ENCODE measurements at places on chromosomes 1 and 21.

GRCh38 chr21:45403133-45403824, 1.7 kb upstream of the COL18A1 start:
- no peak for DNase-seq

DNA sequence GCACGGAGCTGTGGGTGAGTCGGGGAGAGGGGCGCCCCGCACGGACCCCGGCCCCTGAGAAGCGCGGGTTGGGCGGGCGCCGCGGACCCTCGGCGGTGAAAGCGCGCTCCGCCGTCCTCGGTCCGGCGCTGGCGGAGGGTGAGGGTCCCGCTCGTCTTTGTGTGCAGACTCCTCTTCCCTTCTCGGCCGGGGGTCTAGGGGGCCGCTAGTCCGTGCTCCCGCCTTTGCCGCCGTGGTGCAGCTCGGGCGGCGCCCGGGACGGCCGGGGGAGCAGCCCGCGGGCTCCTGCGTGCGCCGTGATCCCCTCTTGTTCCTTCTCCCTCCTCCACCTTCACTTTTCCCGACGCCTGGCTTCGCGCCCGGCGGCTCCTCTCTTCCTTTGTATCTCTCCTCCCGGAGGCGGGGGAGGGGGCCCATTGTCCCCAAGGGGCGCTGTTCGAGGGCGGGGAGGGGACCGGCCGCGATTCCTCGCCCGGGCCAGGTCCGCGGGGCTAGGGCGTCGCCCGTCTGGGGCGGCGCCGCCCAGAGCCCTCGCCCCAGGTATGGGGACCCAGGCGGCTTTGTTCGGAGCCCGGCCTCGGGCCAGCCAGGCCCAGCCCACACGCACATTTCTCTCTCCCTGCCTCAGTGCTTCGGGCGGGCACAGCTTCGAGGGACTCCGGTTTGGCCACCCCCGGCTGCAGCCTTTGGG, 519 bp downstream of the FNBP1L start:
- DNase-seq = peak; percentile 58

DNA sequence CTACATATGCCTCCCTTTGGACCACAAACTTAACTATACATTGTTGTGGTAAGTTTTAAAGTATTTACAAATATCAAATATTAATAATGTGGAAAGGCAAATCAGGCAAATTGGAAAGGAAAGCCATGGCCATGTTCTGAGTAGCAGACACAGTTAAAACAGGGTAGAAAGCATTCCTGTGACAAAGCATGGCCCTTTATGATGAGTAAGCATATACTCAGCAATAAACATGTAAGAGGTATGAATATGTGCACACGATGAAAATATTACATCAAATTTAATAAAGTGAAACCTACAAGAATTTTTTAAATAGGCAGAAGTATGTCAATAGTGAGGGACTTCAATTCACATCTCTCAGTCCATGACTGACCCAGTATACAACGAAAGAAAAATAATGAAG, 389.2 kb downstream of the DSCAM start:
- no peak for DNase-seq

DNA sequence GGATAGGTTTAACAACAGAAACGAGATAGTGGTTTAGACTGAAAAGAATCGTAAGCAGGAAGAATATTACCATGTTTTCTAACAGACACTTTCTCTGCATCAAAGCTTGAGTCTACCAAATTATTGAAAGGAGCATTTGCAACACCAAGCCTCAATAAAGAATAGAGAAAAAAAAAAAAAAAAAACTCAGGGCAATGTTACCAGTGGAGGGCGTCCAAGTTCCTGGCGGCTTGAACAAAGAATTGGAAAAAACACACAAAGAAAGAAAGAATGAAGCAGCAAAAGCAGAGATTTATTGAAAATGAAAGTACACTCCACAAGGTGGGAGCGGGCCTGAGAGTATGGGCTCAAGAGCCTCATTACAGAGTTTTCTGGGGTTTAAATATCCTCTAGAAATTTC, 686.5 kb upstream of the ADGRL2 start:
- no peak for DNase-seq

- DNase-seq = no peak
These were observed 327.9 kb upstream of the BEND5 start for GRCh38 chr1:49104575-49104974.

DNA sequence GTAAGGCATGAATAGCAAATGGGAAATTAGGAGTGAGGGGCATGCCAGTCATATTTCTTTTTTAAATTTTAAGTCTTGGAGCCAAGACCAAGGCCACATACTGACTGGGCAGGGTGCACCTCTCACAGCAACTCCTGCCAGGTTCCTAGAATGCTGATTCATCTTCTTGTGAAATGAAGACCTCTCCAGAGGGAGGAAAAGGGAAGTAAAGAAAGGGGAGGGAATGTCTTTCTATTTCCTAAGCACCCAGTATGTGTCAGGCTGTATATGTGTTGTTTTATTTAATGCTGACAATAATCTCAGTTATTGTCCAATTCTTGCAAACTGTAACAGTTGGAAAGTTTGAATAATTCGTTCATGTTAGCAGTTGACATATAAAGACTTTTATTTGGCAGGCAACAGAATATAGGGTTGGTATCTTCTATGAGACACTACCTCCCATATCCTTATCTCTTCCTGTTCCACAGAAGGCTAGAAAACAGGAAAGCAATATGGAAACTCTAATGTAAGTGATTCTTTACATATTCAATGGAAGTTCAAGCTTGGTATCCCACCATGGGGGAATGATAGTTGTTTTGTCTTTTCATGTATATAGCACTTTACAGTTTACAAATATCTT, 259.1 kb upstream of the USP24 start:
- DNase-seq = peak; percentile 38

GRCh38 chr1:183228347-183229220, 42.5 kb downstream of the LAMC2 start:
- DNase-seq = no peak

DNA sequence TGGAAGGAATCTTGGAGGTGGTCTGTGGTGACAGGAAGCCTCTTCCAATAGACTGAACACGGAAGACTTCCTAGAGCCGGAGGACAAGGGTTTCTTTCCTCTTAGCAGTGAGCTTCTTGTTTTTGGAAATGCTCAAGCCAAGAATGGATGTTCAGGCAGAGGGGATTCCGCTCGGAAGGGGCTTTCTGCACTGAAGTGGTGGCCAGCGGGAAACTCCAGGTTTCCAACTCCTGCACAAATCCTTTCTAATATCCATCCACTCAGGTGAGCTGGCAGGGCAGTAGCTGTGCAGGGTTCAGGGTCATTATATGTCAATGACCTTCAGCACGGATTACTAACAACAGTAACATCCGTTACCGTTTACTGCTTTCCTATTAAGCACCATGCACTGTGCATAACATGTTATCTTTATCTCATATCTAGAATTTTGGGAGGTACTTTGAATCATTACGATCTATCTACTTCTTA, 573 bp upstream of the CPT2 start:
- DNase-seq = no peak

DNA sequence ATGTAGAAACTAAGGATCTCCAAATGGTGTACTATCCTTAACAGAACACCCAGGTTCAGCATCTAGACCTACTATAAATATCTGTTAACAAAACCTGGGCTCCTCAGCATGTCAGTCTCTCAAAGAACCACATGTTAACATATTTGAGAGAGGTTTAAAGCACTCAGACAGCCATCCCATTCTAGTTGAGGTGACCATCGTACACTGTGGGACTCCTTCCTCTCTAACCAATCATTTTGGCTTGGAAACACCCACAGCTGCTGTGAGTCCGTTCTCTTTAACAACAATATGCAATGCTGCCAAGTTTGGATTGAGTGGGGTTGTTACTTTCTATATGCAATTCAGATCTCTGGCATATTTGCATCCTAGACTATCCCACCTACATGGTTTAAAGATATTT, 105.8 kb downstream of the MRPL39 start:
- DNase-seq = no peak

DNA sequence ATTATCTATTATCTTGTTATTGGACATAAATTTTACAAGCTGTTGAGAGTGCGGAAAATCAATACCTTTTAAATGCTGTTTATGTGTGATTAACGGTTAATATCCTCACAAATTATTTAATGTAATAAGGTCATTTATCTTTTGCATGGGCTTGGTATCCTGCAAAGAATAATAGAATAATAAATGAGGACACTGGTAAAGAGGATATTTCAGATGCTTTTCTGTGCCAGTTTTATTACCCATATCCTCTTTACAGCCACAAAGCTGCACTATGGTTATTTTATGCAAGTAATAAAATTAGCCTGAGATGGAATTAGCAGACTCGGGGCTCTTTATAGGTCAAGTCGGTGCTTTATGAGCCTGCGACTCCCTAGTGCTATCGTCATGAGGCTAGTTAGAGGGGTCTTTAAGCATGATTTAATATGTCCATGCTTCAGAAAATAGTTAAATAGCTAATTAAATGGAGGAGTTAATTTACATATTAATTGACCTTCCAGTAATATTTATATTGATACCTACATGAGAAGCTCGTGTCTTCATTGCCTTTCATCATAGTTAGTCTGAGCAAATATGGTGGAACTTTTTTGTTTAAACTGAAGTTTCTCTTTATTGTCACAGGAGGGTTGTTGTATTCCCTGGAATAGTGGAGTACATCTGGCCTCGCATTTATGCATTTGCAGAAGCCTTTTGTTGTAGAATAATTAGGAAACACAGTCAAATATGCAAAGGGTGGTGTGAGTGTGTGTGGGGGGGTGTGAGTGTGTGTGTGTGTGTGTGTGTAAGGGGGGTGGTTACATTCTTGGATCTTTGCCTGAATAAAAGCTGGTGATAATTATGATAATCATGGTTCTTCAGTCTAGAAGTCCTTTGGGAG, 120.3 kb downstream of the ATG4C start:
- no peak for DNase-seq

GRCh38 chr1:181312946-181313345, 170.4 kb upstream of the CACNA1E start:
- no peak for DNase-seq

- no peak for DNase-seq
These were observed 490 bp downstream of the SERINC2 start for GRCh38 chr1:31413405-31414001.

- no peak for DNase-seq
These were observed 62.9 kb upstream of the ROR1 start for GRCh38 chr1:63710761-63711380.

DNA sequence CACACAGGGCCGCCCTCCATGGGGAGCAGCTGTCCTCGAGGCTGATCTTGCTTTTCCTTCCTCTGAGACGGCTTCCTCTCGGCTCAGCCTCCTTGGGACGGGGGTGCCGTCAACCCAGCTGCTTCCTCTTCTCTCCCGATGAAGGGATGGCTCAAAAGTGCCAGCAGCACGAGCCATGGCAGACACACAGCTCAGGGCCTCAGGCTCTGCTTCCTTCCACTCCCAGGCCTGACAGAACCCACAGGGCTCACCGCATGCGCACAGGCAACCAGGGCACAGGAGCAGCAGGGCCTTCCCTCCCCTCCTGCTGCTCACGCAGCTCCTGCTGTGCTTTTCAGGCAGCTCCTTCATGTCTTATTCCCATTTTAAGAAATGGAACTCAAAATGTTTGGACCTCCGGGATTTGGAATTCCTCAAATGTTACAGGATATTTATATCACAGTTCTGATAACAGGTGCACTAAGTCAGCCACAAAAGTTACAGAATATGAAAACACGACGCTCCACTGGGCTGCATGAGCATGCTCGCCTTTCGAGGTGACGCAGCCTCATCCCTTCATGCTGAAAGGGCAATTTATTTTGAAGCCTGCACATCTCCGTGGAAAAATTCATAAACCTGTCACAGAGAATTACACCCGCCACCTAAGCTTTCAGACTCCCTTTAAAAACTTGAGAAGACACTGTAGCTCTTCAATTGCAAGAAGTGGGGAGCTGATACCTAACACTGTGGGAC, 84.4 kb downstream of the HSF2BP start:
- DNase-seq = no peak

DNA sequence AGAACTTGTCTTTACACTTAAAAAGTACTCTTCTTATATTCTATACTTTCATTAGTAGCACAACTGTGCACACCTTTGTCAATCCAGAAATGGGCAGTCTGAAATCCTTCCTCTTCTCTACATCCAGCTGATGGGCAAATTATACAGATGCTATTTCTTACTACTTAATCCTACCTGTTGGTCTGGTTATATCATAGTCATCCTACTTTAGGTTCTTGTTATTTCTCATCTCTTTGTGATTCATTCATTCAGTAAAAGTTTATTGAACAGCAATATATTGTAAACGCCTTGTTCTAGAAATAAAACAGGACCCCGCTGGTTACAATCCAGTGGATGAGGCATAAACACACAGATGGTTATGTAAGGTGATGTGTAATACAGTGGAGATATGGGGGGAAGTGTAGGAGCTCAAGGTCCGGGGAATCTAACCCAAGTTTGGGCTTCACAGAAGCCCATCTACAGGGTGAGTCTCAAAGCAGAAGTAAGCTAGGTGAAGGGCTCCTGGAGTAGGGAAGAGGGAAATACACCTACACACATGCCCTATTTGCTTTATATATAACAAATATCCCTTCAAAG, 11.8 kb upstream of the FUBP1 start:
- DNase-seq = no peak

DNA sequence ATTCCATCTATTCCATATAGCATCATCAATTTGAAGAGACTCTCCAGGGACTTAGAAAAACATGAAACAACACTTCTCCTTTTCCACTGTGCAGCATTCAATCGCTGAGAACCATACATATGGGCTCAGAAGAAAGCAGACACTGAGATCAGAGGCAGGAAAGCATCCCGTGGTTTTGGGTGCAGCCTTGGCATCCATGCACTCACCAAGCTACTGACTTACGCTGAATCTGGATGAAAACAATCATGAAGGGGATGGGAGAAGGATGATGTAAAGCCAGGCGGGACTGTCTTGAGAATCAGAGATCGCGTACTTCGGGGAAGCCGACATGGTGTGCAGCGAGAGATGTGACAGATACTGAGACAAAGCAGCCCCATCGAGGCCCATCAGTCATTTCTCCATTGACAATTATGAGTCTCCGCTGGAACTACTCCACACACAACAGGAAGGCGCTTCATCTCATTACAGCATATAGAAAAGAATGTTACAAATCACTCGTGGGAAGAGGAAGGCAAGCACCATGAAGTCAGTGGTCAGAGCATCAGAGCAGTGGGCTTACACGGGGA, 2.3 kb upstream of the TIAM1 start:
- peak; percentile 50 for DNase-seq

DNA sequence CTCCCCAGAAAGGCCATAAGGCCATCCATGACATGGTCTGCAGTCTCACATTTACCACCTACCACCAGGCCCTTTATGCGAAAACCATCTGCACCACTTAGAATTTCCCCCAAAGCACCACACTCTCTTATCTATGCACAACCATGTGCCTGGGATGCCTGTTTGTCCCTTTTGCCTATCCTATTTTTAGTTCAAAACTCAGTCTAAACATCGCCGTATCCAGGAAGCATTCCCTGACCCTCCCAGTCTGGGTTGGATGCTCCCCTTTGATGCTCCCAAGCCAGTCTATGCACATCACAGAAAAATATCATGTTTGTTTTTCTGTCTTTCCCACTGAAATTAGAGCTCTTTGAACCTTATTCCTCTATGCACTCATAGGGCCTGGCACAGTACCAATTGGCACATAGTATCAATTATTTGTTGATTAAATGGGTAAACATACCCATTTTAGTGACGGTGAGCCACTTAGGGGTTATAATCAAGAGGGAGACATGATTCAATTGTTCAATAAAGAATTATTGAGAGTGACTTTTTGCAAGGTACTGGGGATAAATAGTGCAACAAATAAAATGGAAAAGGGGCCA, 6.7 kb downstream of the MPL start:
- no peak for DNase-seq

Measured in fibroblast of skin of abdomen (primary cell).